IPS DF 19.7 (cell line): ENCODE measurements at places on chromosomes 2 and 18.

- no peak for DNase-seq
Observed at GRCh38 chr2:17590342-17590911, 49.9 kb downstream of the VSNL1 start.

DNA sequence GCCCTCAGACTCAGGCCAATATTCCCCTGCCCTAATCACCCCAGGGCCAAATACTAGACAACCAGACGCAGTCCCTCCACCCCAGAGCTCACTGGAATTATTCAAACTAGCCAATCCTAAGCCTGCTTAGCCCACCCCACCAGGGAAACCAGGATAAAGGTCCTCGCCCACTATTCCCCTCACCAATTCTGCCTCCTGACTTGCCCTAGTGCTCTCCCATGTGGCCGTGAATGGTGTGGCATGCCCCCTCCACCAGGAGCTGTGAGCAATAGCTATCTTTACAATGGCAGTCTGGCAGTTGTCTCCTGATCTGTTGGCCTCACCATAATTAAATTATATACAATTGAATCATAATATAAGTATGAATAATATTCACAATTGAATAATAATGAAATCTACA is 42.3 kb downstream of the FAM124B start:
- no peak for DNase-seq

GRCh38 chr2:66440708-66441497 is 6.0 kb downstream of the MEIS1 start:
- DNase-seq = no peak

DNA sequence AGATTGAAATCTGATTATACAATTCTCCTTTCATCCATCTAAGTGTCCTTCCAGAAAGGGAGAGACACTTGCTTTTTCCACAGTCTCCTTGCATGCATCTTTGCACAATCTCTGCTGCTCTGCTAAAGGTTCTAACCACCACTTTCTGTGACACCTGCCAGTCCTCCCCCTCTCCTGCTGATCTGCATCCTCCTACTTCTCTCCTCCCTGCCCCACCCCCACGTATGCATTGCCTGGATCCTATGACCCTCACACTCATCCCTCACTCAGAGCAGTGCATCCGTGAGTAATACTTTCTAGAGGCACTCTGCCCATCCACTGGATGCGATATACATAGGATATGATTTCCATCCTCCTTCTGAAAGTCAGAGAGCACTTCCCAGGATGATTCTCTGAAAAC is 27.7 kb upstream of the TRAPPC8 start:
- no peak for DNase-seq

DNA sequence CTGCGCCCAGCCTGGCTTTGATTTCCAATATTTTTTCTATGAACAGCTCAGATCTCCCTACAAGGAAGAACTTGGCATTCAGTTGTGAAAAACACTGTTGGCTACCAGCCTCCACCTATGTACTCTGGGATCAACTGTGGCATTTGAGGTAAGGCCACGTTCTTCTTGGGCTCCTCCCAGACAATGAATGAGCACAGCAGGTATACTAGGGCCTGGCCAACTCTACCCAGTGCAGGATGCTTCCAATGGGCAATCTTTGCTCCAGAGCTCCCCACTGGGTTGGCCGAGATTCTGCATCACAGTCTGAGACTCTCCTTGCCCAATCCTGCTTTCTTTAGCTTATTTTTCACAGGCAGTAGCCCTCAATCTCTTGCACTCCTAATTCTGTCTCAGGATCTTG is 75.9 kb downstream of the TMEM131 start:
- DNase-seq = peak; percentile 5

- no peak for DNase-seq
Observed at GRCh38 chr2:157903626-157904025, 27.5 kb upstream of the ACVR1 start.

DNA sequence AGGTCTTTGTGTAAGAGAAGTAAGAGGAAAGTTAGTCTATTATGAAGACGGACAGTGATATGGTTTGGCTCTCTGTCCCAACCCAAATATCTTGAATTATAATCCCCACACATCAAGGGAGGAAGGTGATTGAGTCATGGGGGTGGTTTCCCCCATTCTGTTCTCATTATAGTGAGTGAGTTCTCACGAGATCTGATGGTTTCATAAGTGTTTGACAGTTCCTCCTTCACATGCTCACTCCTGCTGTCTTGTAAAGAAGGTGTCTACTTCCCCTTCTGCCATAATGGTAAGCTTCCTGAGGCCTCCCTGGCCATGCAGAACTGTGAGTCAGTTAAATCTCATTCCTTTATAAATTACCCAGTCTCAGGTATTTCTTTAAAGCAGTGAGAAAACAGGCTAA is 67.6 kb downstream of the NEURL3 start:
- DNase-seq = no peak

DNA sequence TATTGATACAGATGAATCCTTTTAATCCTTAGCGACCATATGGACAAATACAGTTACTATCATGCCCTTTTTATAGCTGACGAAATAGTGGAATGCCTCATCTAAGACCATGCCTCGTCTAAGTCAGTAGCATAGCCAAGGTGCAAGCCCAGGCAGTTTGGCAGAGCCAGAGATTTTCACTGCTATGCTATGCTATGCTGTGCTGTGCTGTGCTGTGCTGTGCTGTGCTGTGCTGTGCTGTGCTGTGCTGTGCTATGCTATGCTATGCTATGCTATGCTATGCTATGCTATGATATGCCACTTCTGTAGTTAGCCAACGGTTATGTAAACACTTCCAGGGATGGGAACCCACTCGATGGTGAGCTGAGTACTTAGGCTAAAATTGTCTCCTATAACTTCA is 91.6 kb upstream of the MAP4K3 start:
- DNase-seq = no peak

GRCh38 chr2:64757126-64757525 is 103.4 kb upstream of the SERTAD2 start:
- DNase-seq = no peak

DNA sequence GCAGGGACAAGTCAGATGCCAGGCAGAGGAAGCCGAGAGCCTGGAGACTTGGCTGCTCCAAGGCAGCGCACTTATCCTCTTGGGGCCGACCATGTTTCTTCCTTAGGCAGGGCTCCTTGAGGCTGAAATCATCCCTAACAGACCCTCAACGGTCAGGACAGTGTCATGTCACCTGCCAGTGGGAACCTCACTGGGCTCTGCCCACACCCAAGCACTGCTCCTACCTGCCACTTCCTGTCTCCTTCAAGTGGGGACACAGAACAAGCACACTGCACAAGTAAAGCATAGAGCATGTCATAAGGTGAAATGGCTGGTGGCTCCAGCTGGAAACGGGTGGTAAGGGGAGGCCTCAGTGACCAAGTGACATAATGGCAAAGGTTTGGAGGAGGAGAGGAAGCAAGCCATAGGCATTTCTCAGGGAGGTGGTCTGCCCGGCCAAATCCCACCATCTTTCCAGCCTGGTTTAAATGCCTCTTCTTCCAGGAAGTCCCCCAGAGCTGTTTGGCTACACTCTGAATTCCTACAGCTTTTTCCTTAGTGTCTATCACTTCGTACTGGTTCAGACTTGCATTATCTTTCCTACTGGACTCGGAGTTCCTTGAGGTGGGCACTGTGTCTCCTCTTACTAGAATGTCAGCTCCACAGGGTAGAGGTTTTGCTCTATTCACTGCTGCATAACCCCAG is 7.3 kb upstream of the ATOH8 start:
- no peak for DNase-seq
